ENCODE measurements at places on chromosomes 12 and 14.
A peak's percentile ranks its signal among the peaks of the same experiment; 100 is the strongest.

- DNase-seq, result no peak
These were observed 1.1 kb upstream of the DEGS2 start for GRCh38 chr14:100160534-100160916.

GRCh38 chr12:74917743-74918142 is 291.9 kb downstream of the KCNC2 start:
- no peak for DNase-seq

DNA sequence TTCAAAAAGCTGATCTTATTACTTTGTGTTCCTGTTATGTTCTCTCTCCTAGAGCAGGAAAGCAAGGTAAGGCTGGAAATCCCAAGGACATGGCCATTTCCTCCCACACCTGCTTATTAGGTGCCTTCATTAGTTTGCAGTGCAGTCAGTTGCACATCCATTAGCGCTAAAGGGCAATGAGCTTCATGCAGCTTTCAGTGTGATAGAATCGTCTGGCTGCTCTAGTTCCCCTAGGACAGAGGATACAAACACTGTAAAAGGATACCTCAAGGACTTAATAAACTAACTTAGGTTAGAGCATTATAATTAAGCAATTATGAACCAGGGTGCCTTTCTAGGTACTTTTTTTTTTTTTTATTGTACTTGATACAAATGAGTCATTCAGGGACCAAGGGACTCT is 21.1 kb downstream of the TMEM117 start:
- no peak for DNase-seq

DNA sequence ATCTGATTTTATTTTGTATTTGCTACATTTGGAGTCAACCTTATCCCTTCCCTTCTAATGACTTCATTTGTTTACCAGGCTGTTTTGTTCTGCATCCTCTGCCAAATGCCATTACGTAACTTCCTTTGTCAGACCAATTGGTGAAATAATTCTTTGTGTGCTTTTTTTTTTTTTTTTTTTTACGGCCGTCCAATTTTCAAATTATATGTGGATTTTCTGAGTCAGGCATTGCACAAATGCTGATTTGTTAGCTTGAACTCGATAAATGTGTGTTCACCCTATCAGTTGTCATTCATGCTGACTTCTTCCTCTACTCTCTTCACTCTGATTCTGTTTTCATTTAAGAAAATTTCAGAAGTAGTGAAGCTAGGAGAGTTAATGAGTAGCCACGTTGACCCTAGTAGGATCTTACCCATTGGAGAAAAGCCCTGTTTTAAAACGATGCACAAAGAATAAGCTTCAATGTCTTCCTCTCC is 386.2 kb downstream of the DIO2 start:
- DNase-seq, result peak; percentile 52

GRCh38 chr12:102722147-102722546 is 194.9 kb downstream of the PAH start:
- DNase-seq, result no peak

DNA sequence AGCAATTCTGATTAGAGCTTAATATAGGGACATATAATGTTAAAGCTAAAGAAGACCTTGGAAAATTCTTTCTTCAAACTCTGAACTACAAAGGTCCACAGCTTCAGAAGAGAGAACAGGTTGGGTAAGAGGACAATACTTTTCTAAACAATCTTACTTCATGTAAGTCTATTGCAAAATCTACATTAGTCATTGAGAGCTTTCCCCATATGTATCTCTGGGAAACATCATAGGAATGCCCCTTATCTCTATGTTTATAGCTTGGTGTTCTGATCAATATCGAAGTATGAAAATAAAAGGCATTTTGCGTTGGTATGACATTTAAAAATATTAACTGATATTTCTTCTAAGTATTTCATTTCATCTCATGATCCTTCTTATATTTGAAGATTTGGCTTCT is 962.6 kb downstream of the AACS start:
- DNase-seq, result no peak

- DNase-seq, result peak; percentile 70
These were observed 589.3 kb upstream of the TMEM132C start for GRCh38 chr12:127677537-127678131.

DNA sequence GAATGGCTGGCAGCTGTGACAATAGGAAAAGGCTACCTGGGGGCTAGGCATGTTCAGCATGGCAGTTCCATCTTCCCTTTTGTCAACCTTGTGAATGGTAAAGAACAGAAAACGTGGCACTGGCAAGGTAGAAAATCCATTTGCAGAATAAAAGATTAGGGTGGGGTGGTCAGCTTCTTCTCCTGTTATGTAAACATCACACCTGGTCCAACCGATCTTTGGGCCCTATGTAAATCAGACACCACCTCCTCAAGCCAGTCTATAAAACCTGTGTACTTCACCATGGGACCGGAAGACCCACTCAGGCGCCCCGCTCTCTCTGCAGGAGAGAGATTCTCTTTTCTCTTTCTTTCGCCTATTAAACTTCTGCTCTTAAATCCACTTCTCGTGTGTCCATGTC is 19.6 kb upstream of the TMEM30B start:
- no peak for DNase-seq

- DNase-seq, result no peak
These were observed 93.8 kb downstream of the CPSF2 start for GRCh38 chr14:92215579-92215978.

DNA sequence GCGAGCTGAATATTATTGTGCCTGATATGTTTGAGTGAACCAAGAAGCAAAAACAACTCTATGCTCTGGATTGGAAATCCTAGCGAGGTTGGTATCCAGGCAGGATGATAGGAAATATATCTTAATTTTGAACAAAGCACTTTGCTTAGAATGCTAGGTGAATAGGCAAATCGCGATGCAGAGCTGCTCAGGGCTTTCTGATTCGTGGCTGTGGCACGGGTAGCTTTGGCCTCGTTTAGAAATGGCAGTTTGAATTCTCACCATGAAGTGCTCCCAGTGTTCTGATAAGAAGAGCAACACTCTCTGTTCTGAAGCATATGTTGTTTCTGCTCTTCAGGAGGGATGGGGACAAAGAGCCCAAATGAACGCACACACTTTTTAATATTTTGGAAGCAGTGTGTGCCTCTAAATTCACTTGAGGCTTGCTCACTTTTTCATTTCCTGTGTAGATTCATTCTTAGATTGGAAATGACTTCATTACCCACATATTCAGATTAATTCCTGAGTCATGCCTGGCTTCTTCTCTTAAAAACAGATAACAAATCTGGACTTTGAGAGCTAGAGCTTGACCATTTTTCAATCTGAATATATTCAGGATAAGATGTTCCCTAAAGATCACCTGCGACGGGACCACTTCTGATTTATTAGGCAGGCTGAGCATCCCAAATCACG is 200.9 kb downstream of the RPAP3 start:
- DNase-seq, result peak; percentile 82

DNA sequence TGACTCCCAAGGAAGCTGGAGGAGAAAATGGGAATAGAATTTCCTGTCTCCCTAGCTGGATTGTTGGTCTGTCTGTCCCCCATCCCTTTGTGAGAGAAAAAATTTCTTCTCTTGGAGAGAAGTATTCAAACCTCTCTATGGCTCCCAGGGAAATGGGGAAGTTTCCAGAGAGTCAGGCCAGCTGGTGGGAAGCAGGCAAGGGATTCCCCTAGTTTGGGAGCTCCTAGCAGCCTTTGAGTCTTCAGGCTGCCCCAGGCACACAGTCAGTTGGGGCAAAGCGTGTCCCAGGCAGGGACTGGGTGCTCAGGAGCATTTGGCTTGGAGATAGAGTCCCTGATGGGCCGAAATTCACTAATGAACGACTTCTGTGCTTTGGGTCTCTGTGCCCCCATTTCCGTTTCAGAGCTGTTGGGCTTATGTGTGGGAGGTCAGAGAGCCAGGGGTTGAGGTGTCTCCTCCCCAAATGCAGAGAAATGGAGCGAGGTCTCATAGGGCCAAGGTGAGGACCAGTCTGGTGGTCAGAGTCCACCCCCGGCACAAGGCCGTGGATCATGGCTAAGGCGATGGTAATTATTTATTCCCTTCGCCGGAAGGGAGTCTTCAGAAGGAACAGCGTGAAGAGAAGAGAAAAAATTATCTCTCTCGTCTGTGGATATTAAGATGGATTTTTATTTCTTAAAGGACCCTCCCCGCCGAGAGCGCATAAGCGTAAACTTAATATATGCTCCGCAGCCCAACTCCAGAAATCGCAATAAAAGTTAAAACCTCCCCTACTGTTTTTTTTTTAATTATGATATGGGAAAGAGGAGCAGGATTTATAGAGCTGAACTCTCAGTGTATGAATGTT is 6.6 kb upstream of the HOXC9 start:
- DNase-seq, result no peak

- DNase-seq, result no peak
These were observed 423.7 kb downstream of the PRKD1 start for GRCh38 chr14:29503903-29504302.

- no peak for DNase-seq
These were observed 467.1 kb downstream of the RAD51B start for GRCh38 chr14:68286667-68287066.

DNA sequence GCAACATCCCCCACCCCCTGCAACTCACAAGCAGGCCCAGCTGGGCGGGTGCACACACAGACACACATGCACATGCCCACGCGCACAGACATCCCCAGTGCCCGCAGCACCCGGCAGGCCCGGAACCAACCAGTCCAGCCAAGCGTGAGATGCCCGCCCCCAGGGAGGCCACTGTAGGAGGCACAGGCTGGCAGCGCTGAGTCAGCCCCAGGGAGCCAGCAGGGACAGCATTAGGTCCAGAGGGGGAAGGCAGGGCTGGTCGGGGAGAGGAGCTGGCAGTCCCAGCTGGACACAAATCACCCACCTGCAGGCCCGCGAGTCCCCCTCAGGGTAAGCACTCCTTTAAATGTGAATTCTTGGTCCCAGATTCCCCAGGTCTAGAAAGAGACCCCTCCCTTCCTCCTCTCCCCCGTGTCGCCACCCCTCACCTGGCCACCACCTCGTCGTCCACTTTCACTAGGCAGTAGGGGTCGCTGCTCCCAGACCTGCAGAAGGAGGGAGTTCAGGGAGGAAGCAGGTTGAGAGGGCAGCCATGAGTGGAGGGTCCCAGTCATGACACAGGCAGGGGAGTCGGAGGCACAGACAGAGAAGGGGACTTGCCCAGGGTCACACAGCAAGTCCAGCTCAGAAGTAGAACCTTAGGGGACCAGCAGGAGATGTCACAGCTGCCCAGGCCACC is 5.0 kb downstream of the RASAL1 start:
- DNase-seq, result no peak

GRCh38 chr12:62692884-62693283 is 226.3 kb downstream of the MON2 start:
- peak; percentile 88 for DNase-seq

DNA sequence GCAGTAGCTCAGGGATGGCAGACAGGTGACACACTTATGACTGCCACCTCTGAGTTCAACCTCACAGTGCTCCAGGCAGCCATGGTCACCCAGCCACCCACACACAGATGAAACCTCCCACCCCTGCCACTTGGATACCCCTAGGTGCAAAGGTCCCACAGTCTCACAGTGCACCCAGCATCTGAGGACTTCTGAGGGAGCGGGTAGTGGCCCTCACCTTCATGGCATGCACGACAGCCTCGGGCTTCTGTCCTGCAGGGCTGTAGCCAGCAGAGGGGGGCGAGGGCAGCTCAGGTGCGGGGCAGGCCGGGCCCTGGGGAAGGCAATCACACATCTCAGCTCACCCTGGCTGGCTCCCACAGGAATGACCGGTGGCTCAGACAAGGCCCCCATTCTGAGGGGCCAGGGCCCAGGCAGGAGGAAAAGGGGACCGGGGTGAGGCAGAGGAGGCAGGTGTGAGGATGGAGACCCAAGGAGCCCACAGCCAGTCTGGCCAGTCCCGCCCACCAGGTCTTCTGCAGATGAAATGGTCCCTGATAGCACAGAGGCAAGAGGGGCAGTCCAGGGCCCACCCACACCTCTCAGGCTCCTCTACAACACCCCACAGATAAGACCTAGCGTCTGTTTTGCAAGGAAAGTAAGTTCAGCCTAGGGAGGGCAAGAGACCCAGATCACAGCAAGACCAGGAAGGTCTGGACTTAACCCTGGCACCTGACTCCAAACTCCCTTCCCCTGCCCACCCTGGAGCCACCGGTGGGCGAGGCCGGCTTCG is 35.8 kb downstream of the CCNK start:
- DNase-seq, result no peak

- DNase-seq, result no peak
These were observed 21.1 kb upstream of the WDR89 start for GRCh38 chr14:63662776-63663175.

- DNase-seq, result no peak
These were observed 9.9 kb upstream of the SLC38A2 start for GRCh38 chr12:46382408-46382963.

DNA sequence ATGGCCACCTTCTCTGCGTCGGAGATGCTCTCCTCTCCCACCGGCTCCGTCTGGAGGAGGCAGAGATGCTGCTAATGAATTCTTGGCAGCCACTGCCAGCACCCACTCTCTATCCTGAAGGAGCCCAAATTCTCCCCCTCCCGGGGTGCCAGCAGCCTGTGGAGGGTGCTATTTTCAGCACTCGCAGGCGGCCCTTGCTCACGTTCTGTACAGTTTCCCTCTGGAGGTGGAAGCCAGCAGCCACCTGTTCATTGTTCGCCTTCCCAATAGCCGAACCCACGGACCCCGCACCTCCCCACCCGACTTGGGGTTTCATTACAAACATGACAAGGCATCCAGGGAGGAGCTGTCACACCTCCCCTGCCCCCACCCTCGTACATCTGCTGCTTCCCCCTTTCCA is 27.8 kb downstream of the SNRNP35 start:
- DNase-seq, result no peak

GRCh38 chr12:12138203-12139154 is 67.7 kb downstream of the BCL2L14 start:
- no peak for DNase-seq

DNA sequence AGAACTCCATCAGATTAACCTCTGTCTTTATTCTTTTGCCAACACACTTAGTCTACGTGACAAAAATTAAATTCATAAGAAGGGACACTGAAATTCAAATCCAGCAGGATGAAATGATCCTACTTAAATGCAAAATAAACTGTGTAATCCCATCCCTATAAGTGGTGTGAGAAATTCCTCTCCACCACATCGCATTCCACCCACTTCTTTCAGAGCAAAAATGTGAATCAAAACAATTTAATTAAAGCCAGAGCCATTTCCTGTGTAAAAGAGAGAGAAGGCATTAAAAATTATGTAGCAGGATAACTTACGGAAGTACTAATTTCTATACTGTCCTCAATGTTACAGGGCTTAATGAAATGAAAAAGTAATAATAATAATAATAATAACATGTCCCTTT is 844.3 kb downstream of the GALC start:
- DNase-seq, result no peak

GRCh38 chr12:86663716-86664115 is 407.5 kb upstream of the MGAT4C start:
- DNase-seq, result no peak

GRCh38 chr12:89264837-89265236 is 87.5 kb downstream of the DUSP6 start:
- no peak for DNase-seq

GRCh38 chr14:37546621-37547447 is 48.2 kb downstream of the FOXA1 start:
- DNase-seq, result peak; percentile 30

- no peak for DNase-seq
These were observed 50.6 kb upstream of the HIGD1C start for GRCh38 chr12:50901685-50902113.
